Activated B cell treated with CpG ODN at 0.5 μM for 24 hours (primary cell): ENCODE measurements at places on chromosomes 3 and 15. TPM values are rescaled to one million over a fixed set of nuclear protein-coding genes. Genes with fewer than 3 reads are reported as not detected.

The PP2D1 gene
- not detected in 2 replicates for total RNA-seq

DNA sequence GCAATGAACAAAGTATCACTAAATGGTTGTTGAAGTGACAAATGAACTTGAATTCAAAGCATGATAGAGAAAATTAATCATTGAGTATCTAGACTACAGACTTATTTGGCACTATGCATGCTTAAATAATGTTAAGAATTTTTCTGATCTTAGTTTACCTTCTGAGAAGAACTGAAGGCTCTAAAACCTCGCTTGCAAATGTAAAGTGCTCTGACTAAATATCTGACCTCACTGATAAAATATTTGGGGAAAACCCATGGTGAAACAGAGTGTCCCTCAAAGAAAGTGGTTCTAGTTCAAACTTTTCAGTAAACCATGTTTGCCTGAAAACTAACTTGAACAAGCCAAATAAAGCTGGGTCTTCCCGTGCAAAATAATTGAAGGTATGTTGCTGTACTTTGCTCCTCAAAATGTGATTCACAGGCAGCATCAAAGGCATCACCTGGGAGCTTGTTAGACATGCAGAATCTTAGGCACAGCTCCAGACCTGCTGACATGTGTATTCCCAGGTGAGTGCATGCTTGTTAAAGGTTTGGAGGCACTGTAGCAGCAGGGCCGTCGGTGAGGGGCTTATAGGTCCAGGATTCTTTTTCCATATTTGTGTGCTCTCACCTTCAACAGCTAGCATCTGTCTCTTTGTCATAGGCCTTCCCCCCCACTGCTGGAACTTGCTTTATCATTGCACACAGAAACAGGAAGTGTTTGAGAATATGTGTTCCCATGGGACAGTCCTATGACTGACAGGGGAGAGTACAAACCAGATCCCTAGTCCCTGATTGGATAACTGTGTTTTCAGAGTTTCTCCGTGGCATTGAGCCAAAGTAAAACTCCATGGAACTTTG lies 524.2 kb upstream of the LMCD1 start:
- DNase-seq, result no peak

The PLS1 gene
- 0.66 and 0.91 TPM in 2 replicates for total RNA-seq

The SSUH2 gene
- total RNA-seq, result 0.39 TPM in 1 of 2 replicates, not detected in the other

The ZBED2 gene
- 4.6 and 5.3 TPM in 2 replicates for total RNA-seq

DNA sequence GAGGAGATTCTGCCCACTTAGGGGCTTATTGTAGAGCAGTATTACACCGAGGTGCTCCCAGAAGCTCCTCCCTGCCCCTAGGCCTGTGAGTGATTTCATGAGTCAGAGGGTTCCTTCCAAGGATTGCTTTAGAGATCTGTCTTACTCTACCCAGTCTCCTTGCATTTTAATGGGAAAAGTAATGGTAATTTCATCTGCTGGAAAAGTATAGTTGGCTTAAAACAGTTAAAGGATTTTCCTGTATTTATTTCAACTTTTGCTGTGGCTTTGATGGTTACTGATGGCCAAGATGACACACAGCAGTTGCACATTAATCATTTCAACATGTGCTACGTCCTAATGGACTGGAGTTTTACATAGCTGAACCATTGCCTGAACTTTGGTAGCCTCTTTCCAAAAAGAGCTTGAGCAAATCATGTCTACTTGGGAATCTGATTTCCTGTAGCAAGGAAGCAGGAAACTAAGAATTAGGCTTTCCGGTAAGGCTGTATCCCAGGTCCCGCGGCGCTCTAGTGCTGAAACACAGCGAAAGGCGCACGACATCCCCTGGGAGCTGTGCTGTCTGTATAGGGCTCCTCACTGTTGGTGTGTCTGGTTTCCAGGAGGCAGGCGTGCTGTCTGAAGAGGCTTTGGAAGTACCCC lies 9.2 kb upstream of the PGPEP1L start:
- no peak for DNase-seq

DNA sequence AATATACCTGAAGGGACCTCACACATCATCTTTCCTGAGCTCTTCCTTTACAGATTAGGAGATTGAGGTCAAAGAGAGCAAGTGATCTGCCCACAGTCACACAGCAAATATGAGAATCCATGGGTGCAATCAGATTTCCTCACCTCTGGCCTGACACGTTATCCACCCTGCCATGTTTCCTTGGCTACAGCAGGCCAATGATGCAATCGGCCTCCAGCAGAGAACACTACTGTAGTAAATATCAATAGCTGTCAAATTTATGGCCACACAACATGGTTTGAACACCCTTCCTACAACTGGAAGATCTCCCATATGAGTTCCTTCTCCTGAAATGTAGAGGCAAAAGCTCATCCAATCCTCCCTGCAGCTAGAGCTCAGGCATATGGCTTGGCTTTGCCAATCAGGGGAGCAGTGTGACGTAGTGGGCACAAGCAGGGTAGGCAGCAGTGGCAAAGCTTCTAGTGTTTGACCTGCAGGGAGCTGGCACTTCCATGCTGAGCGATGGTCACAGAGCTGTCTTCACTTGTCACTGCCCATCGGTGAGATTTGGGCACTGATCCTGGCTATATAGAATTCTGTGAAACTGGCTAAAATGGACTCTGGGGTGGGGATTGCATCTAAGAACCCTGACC lies 271.3 kb downstream of the TJP1 start:
- DNase-seq, result no peak

The HYKK gene
- total RNA-seq, result 0.10 and 0.53 TPM in 2 replicates

The TRPC1 gene
- 1.2 and 1.3 TPM in 2 replicates for total RNA-seq
